H7 (cell line): ENCODE measurements at places on chromosomes 12 and 14. TPM values are rescaled to one million over a fixed set of nuclear protein-coding genes. Genes with fewer than 3 reads are reported as not detected.

GRCh38 chr12:47110011-47110541 is 30.3 kb upstream of the AMIGO2 start:
- no peak for DNase-seq

- no peak for DNase-seq
Observed at GRCh38 chr14:95341564-95341963, 21.9 kb upstream of the CLMN start.

DNA sequence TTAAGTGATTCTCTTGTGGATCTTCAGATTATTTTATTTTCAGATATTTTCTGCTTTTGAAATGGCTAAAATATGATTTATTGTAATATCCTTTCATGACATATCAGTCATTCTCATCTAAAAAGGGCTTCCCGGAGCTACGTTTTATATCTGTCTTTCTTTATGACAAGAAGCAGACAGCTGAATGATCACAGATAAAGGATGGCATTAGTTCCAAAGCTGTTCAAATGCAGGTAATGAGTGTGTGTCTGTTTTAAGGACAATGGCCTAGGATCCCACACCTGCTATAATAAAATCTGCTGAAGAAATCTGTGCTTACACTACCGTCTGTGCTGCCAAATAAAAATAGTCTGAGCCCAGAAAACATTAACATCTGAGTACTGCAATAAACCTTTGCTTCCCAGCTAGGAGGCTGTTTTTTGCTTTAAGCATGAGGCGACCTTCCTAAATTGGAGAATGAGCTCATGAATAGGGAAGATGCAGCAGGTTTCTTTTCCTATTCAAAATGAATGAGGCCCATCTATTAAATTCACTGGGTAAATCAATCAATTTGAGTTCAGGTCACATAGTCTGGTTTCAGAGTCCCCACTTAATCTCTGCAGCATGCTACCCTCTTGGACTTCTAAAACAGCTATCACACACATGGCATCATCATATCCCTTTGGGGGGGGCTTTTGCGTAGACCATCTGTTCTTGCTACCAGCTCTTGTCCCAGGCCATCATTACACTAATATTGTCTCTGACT is 498.5 kb downstream of the NELL2 start:
- no peak for DNase-seq

- DNase-seq = no peak
Observed at GRCh38 chr12:129520739-129521138, 383.1 kb downstream of the TMEM132D start.

- DNase-seq = no peak
Observed at GRCh38 chr14:55328317-55328716, 57.1 kb downstream of the FBXO34 start.

The HOXC4 gene
- not detected in 2 replicates for total RNA-seq

The NINJ2 gene
- 0.74 and 2.6 TPM in 2 replicates for total RNA-seq
